ENCODE measurements at places on chromosomes 5 and 9. TPM values are rescaled to one million over a fixed set of nuclear protein-coding genes. Genes with fewer than 3 reads are reported as not detected.

The SCGB3A2 gene
- total RNA-seq = not detected

The PCDHGB1 gene
- total RNA-seq = 3.5 TPM

The MARCHF11 gene
- not detected for total RNA-seq

The DNAJB5 gene
- total RNA-seq = 16.9 TPM
